ENCODE measurements at places on chromosomes 1 and 21. TPM values are rescaled to one million over a fixed set of nuclear protein-coding genes. Genes with fewer than 3 reads are reported as not detected.

- DNase-seq: no peak
Observed at GRCh38 chr1:163684785-163685184, 363.0 kb downstream of the NUF2 start.

DNA sequence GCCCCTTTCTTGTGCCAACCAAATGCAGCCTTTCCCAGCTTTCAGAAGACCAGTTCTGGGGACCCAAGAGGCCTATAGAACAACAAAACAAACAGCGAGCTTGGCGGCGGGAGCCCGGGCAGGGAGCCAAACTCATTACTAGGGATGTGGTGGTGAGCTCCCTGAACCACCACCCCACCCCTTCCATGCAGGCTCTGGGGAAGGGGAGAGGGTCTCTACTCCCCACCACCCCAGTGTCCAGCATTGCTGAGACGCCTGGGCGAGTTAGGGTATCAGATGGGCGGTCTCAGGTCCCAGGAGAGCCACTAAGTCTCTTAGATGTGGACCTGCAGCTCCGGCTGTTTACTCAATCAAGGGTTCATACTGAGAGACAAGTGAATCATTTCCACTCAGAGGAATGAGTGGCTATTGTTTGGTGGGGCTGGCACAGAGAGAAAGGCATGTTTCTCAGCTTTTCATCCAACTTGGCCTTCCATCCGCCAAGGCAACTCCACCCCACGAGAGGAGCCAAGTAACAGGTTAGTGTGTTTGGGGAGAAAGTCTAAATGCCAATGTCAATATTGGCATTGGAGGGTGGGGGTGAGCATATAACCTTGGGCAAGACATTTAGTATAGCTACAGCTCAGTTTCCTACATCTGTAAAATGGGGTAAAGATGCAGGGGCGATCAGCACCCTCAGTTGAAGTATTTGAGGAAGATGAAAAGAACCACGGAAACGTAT lies 40.9 kb downstream of the PLXNA2 start:
- peak; percentile 86 for DNase-seq

PPIE gene
- 40.6 TPM for total RNA-seq

- DNase-seq: peak; percentile 12
Observed at GRCh38 chr1:81549588-81550127, 251.1 kb upstream of the ADGRL2 start.

DNA sequence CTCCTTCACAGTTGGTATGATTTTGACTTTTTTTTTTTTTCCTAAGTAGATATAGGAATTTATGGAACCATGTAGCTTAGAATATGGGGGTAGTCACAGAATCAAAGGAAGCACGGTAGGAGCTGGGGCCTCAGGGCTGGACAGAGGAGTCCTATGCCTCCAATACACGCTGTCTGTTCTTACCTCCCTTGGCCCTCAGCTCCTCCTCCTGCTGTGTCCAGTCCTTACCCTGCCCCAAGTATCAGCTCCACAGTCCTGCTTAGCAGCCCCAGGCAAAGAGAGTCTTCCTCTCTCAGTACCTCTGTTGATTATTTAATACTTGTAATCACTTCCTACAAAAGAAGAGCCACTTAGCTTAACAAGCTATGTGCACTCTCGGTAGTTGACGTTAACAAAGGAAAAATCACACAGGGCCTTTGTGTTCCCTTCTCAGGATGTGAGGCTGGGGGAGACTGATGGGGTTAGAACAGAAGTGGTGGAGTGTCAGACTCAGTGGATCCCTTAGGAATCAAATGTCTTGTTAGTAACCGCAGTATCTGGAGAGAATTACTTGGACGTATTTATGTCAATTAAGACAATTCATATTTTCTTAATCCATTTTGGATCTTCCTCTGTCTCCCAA lies 292.3 kb downstream of the HHAT start:
- no peak for DNase-seq

- DNase-seq: no peak
Observed at GRCh38 chr1:58966103-58966916, 182.5 kb upstream of the JUN start.

DNA sequence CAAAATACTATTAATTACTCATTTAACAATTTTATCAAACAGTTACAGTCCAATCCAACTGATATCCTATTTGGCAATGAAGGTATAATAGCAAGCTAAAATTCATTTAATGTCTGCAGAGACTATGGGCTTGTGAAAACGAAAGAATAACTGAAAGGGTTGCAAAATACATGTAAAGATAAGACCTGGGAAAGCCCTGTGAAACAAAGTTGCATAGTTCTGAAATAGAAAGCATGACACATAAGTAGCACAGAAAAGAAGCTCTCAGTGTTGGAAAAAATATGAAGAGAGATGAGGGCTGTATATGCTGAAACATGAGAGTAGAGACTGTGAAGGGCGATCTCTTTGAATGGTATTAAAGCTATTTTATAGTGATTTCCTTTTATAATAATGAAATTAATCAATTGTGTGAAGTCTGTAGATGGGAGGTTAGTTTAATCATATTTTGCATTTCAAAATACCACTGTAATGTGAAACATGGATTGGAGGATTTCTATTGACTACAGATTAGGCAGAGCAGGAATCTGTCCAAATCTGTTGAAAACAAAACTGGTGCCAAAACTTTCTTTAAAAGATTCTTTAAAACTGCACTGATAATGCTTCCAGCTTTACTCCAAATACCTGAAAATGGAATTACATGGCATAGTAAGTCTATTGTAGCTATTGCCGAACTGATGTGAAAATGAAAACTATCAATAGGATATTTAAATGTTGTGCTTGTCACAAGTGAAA lies 1518.9 kb upstream of the B3GALT2 start:
- DNase-seq: no peak

DNA sequence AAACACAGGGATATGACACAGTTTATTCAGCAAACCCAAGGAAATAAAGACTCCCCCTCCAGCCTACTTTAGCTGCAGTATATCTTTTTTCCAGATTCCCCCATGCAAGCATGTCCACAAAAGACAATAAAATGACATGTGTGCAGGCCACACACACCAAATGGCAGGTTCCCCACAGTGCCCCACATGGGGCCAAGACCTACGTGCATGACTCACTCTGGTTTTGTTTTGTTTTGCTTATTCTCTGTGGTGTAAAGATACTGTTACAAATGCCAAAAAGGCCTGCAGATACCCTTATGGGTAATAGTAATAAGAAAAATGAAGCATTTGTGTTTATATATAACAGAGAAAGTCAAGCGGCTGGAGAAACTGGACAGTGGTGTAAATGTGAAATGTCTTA lies 71.6 kb downstream of the RD3 start:
- DNase-seq: peak; percentile 82

GRCh38 chr1:205061227-205061626 lies 18.2 kb downstream of the CNTN2 start:
- no peak for DNase-seq

IL12RB2 gene
- not detected for total RNA-seq

GRCh38 chr1:84259989-84260388 lies 41.5 kb upstream of the SAMD13 start:
- no peak for DNase-seq

C2CD4D gene
- total RNA-seq: not detected

SCNM1 gene
- total RNA-seq: 25.5 TPM

DNA sequence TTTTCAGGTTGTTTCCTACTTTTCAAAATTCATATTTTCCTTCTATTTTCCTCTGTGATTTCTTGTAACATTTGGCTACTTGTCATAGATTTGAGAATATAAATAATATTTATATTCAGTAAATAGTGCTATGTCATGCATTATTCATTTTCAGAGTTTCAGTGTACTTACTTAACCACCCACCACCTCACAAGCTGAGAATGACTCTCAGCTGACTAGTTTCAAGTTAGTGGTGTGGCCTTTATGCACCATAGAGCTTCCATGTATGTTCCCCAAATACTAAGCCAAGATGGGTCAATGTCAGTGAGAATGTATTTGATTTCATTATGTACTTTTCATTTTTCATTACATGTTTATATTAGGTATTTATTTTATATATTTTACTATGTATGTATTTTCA lies 56.9 kb upstream of the RGS1 start:
- no peak for DNase-seq

All from LHCN-M2 (cell line).